Smooth muscle cell of bladder (primary cell): ENCODE measurements at places on chromosomes 11 and 22. TPM values are rescaled to one million over a fixed set of nuclear protein-coding genes. Genes with fewer than 3 reads are reported as not detected.

The MAPK8IP1 gene
- 7.7 and 8.1 TPM in 2 replicates for total RNA-seq

The SMPD1 gene
- total RNA-seq: 27.9 and 35.1 TPM in 2 replicates

The MAJIN gene
- total RNA-seq: not detected in 2 replicates

The KCNQ1OT1 gene
- 4.0 and 4.9 TPM in 2 replicates for total RNA-seq

The FAM180B gene
- total RNA-seq: 0.09 TPM in 1 of 2 replicates, not detected in the other

The CRACR2B gene
- total RNA-seq: 0.14 and 0.65 TPM in 2 replicates

The OR51B4 gene
- not detected in 2 replicates for total RNA-seq

The MPPED2 gene
- not detected in 2 replicates for total RNA-seq

The NXPE2 gene
- total RNA-seq: 0.14 and 1.1 TPM in 2 replicates

The VWCE gene
- 0.85 and 1.7 TPM in 2 replicates for total RNA-seq

The GGT1 gene
- total RNA-seq: 4.3 and 5.7 TPM in 2 replicates

The GPR83 gene
- under 0.01 TPM in 1 of 2 replicates, not detected in the other for total RNA-seq

The PNPLA3 gene
- total RNA-seq: 4.5 and 7.5 TPM in 2 replicates

The XKR3 gene
- not detected in 2 replicates for total RNA-seq

The APOL4 gene
- total RNA-seq: 0.65 and 2.3 TPM in 2 replicates

The OR2AG1 gene
- not detected in 2 replicates for total RNA-seq

The POU2AF2 gene
- not detected in 2 replicates for total RNA-seq

The MTFP1 gene
- total RNA-seq: 5.1 and 6.7 TPM in 2 replicates

The GLB1L2 gene
- total RNA-seq: 0.18 and 0.43 TPM in 2 replicates

The DRD4 gene
- total RNA-seq: 0.18 TPM in 1 of 2 replicates, not detected in the other

The FOLH1 gene
- total RNA-seq: 0.14 and 0.46 TPM in 2 replicates

The PKP3 gene
- 1.3 and 1.6 TPM in 2 replicates for total RNA-seq

The CHRM1 gene
- not detected in 2 replicates for total RNA-seq

The PGA5 gene
- not detected in 2 replicates for total RNA-seq

The MAP6 gene
- 1.4 and 1.8 TPM in 2 replicates for total RNA-seq

The NCAM1 gene
- 0.14 and 0.28 TPM in 2 replicates for total RNA-seq

The HDHD5 gene
- 23.0 and 34.0 TPM in 2 replicates for total RNA-seq

The GSTP1 gene
- total RNA-seq: 1,134 and 1,225 TPM in 2 replicates

The ZNRF3 gene
- 2.3 and 2.8 TPM in 2 replicates for total RNA-seq

The SCARF2 gene
- 18.8 and 28.3 TPM in 2 replicates for total RNA-seq

The PRR33 gene
- not detected in 2 replicates for total RNA-seq

The FGF3 gene
- total RNA-seq: not detected in 2 replicates

The CCDC73 gene
- not detected in 2 replicates for total RNA-seq

The OTOG gene
- total RNA-seq: not detected in 2 replicates

The SLC35E4 gene
- 6.3 and 8.5 TPM in 2 replicates for total RNA-seq

The APOBEC3A gene
- not detected in 2 replicates for total RNA-seq

The CBX7 gene
- 3.4 and 6.6 TPM in 2 replicates for total RNA-seq
